Memory B cell (primary cell): ENCODE measurements at places on chromosomes 13 and 19.

GRCh38 chr13:42065414-42065813 lies 17.0 kb downstream of the DGKH start:
- peaks cover 5% of the 10 kb centered on the region for H3K27me3 ChIP-seq
- no peaks in the 10 kb centered on the region for H3K4me1 ChIP-seq
- H3K4me3 ChIP-seq: no peak overlapping the region
- peak overlapping the region; percentile 1 for H3K27ac ChIP-seq

DNA sequence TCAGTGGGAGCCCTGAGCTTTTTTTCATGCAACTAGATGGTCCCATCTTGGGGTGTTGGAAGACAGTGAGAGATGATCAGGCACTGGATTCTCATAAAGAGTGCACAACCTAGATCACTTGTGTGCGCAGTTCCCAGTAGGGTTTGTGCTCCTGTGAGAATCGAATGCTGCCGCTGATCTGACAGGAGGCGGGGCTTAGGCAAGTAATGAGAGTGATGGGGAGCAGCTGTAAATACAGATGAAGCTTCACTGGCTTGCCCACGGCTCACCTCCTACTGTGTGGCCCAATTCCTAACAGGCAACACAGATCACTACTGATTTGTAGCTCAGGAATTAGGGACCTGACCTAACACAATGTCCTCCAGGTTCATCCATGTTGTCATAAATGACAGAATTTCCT lies 43.6 kb upstream of the UBAC2 start:
- peaks cover 16% of the 10 kb centered on the region for H3K27me3 ChIP-seq
- no peak overlapping the region for H3K27ac ChIP-seq
- no peaks in the 10 kb centered on the region for H3K4me1 ChIP-seq
- no peak overlapping the region for H3K4me3 ChIP-seq
- H3K36me3 ChIP-seq: peaks cover 2% of the 10 kb centered on the region
- DNase-seq: no peak

- H3K4me1 ChIP-seq: peaks cover 21% of the 10 kb centered on the region
- no peak overlapping the region for H3K27ac ChIP-seq
- H3K36me3 ChIP-seq: no peaks in the 10 kb centered on the region
- no peak for DNase-seq
These were observed 2.1 kb downstream of the PNMA8C start for GRCh38 chr19:46426506-46427162.

DNA sequence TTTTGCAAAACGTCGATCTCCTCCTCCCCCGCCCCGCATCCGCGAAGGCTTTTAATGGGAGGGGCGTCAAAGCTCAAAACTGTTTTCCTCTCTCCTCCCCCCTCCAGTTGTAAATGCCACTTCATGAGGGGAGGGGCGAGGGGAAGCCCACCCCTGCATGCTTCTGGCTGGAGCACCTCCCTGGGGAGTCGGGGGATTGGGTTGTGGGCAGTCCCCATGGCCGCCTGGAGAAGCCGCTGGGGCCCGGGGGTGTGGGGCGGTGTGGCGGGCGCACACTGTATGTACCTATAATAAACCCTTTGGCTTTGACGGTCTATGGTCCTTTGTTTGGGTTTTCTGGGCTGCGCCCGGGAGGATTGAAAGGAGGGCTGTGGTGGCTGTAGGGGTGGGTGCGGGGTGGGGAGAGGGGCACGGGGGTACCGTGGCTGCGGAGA lies 505 bp upstream of the SHKBP1 start:
- DNase-seq: no peak
- peak overlapping the region; percentile 84 for H3K4me3 ChIP-seq
- peak overlapping the region; percentile 83 for H3K27ac ChIP-seq
- no peaks in the 10 kb centered on the region for H3K27me3 ChIP-seq

DNA sequence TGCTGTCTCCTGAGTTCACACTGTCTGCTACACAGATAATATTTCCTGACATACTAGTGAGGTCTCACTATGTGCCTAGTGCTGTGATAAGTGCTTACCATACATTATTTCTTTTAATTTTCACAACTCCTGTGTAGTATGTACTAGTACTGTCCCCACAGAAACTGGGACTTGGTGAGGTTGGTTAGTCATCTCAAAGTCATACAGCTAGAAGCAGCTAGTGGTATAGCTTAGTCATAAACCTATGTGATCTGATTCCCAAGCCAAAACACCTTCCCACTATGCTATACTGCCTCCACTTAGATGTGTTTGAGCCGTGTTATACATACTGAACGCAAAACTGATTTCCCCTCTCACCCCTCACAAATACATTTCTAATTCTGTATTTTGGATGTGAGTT lies 10.5 kb downstream of the MTMR6 start:
- peaks cover 37% of the 10 kb centered on the region for H3K4me1 ChIP-seq
- H3K4me3 ChIP-seq: no peak overlapping the region
- DNase-seq: no peak
- H3K36me3 ChIP-seq: peaks cover 15% of the 10 kb centered on the region

- no peaks in the 10 kb centered on the region for H3K4me1 ChIP-seq
- peaks cover 3% of the 10 kb centered on the region for H3K36me3 ChIP-seq
- no peak overlapping the region for H3K27ac ChIP-seq
- DNase-seq: no peak
- peaks cover 9% of the 10 kb centered on the region for H3K27me3 ChIP-seq
- H3K4me3 ChIP-seq: no peak overlapping the region
These were observed 18.0 kb downstream of the TIMM13 start for GRCh38 chr19:2409352-2409912.

- no peak for DNase-seq
- H3K4me1 ChIP-seq: no peaks in the 10 kb centered on the region
- H3K27me3 ChIP-seq: no peaks in the 10 kb centered on the region
- no peak overlapping the region for H3K27ac ChIP-seq
- no peak overlapping the region for H3K4me3 ChIP-seq
These were observed 190.1 kb downstream of the KLF5 start for GRCh38 chr13:73248711-73249580.

DNA sequence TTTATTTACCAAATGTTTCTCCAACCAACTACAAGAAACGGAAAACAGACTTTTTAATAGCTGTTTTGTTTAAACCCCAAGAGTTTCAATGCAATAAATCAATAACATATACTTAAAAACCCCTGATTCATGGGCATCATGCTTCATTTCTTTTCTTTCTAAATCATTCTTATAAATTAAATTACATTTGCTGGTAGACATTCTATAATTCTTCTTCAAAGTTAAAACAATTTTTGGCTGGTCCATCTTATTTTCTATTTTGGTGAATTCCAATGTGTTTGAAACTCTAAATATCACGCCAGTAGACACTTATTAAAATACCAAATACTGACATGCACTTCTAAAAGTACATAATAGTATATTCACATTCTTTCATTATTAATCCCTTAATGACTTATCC lies 408.6 kb downstream of the LIG4 start:
- H3K27ac ChIP-seq: no peak overlapping the region
- no peaks in the 10 kb centered on the region for H3K36me3 ChIP-seq
- no peaks in the 10 kb centered on the region for H3K27me3 ChIP-seq
- H3K4me1 ChIP-seq: no peaks in the 10 kb centered on the region
- DNase-seq: no peak

- no peaks in the 10 kb centered on the region for H3K27me3 ChIP-seq
- no peak for DNase-seq
- peaks cover 14% of the 10 kb centered on the region for H3K4me1 ChIP-seq
These were observed 10.2 kb upstream of the CARM1 start for GRCh38 chr19:10861103-10861651.

DNA sequence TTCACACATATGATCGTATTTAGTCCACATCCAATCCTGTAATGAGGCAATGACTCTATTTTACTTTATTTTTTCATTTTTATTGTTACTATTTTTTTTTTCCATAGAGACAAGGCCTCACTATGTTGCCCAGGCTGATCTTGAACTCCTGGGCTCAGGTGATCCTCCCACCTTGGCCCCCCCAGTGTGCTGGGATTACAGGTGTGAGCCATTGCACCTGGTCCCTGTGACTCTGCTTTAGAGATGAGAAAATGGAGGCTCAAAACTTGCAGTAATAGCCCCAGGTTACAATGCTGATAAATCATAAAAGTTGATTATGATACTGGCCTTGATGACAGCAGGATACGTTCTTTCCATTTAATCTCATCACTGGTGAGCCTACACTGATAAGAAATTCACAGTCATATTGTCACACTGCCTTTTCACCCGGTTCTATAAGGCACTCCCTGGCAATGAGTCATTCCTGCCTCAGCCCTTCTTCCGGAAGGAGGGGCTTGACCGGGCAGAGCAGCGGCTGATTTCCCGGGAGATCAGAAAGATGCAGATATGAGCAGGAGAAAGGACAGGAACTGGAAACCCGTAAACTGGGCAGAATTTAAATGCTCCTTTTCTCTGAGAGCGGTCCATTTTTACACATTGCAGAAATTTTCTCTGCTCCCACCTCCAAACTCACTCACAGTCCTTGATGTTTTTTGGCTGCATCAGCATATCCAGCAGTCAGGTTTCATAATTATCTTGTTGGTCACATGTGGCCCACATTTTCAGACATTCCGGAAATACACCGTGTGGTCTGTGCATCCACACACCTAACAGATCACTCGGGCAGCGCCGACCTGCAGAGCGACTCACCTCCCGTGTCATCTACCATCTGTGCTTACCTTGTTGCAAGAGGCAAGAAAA lies 616.4 kb downstream of the EFNB2 start:
- H3K4me3 ChIP-seq: no peak overlapping the region
- H3K27ac ChIP-seq: no peak overlapping the region
- no peak for DNase-seq
- H3K4me1 ChIP-seq: no peaks in the 10 kb centered on the region
- no peaks in the 10 kb centered on the region for H3K27me3 ChIP-seq

GRCh38 chr13:26544707-26545106 lies 12.8 kb upstream of the WASF3 start:
- no peaks in the 10 kb centered on the region for H3K4me1 ChIP-seq
- no peak overlapping the region for H3K27ac ChIP-seq
- H3K36me3 ChIP-seq: no peaks in the 10 kb centered on the region
- no peak for DNase-seq
- peaks cover 7% of the 10 kb centered on the region for H3K27me3 ChIP-seq

DNA sequence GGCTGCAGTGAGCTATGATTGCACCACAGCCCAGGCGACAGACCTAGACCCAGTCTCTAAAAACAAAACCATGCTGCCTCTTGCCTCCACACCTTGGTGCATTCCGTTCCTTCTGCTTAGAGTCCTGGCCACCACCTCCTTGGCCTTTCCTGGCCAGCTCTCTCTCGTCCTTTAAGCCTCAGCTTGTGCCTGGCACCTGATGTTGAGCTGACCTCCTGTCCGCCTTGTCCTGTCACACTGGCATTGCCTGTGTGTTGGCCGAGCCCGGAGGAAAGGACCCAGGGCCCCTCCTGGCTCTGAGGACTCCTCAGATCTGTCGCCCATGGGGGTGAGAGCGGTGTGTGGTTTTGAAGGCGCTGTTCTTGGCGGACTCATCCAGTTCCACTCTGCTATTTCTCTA lies 143.3 kb downstream of the STK24 start:
- no peaks in the 10 kb centered on the region for H3K36me3 ChIP-seq
- peaks cover 28% of the 10 kb centered on the region for H3K27me3 ChIP-seq
- H3K27ac ChIP-seq: no peak overlapping the region
- H3K4me3 ChIP-seq: no peak overlapping the region
- no peaks in the 10 kb centered on the region for H3K4me1 ChIP-seq

GRCh38 chr13:93079294-93079693 lies 147.3 kb upstream of the GPC6 start:
- no peak overlapping the region for H3K27ac ChIP-seq
- no peak for DNase-seq
- H3K4me3 ChIP-seq: no peak overlapping the region
- H3K36me3 ChIP-seq: no peaks in the 10 kb centered on the region

DNA sequence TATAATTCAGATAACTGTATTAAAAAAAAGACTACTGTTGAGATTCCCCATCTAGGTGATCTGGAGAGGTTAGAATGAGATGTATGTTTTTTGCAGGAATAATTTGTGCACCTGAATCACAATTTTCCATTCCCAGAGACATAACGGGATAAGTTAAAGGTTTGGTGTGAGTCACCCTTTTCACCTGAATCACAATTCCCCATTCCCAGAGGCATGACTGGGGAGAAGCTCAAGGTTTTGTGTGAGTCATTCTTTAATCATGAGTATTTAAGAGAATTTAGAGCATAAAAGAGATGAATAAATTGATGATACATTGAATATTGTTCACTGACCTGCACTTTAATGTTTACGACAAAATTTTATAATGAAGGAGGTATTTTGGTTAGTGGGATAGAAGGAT lies 9.0 kb downstream of the OR7A5 start:
- peaks cover 7% of the 10 kb centered on the region for H3K4me1 ChIP-seq
- H3K36me3 ChIP-seq: no peaks in the 10 kb centered on the region
- no peak overlapping the region for H3K27ac ChIP-seq
- H3K4me3 ChIP-seq: no peak overlapping the region

DNA sequence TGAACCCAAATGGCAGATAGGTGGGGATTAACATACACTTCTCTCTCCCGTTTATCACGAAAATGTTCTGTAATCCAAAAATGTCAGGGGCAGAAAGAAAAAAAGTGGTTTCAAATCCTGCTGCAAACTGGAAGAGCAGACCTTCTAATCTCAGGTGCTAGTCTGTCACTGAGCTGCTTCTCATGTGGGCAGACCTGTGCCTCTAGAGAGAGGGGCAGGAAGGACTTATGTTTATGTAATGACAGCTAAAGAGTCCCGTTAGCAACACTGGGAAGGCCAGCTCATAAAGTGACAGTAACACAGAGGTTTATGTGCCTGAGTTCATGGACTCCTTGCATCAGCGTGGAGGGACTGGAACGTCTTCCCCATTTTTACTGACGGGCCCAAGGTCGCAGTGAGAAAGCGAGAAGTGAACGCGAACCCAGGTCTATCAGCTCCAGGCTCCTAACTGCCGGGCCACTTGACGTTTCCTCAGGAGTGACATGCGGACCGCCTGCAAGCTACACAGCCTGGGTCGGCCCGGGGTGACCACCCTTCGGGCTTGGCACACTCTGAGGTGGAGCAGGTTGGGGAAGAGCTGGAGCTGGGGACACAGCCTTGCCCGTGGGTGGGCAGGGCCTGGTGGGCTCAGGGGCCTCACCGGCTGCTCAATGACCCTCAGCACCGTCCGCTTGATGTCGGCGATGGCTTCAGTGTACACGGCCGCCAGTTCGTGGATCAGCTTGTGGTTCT lies 9.6 kb upstream of the RSPH6A start:
- H3K4me1 ChIP-seq: peaks cover 3% of the 10 kb centered on the region
- H3K36me3 ChIP-seq: peaks cover 30% of the 10 kb centered on the region
- no peak overlapping the region for H3K4me3 ChIP-seq
- no peak overlapping the region for H3K27ac ChIP-seq
- no peaks in the 10 kb centered on the region for H3K27me3 ChIP-seq

DNA sequence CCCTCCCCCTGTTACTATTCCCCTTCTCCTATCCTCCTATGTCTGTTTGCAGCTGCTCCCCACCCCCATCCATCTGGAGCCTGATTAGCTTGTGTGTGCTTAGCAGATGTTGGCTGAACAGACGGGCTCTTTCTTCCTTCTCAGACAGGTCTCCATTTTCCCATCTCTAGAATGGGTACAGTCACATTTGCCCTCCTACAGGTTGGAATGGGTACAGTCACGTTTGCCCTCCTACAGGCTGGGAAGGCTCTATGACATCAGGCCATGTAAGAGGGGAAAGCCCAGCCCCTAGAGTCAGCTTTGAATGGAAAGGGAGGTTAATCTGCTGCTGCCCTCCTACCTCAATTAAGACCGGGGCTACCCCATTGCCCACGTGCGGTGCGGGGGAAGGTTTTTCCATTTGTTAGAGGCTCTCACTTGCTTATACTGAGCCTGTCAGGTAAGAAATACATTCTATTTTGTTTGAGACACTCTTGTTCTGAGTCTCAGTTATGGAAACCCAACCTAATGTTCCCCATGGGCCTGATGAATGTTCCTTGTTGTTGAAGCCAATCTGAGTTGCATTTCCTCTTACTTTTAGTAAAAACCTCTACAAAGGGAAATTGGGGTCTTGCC lies 2.2 kb upstream of the CLEC17A start:
- H3K27me3 ChIP-seq: no peaks in the 10 kb centered on the region
- H3K4me3 ChIP-seq: no peak overlapping the region
- H3K4me1 ChIP-seq: peaks cover 40% of the 10 kb centered on the region
- H3K27ac ChIP-seq: peak overlapping the region; percentile 10
